ENCODE measurements at places on chromosomes 6 and 20.

DNA sequence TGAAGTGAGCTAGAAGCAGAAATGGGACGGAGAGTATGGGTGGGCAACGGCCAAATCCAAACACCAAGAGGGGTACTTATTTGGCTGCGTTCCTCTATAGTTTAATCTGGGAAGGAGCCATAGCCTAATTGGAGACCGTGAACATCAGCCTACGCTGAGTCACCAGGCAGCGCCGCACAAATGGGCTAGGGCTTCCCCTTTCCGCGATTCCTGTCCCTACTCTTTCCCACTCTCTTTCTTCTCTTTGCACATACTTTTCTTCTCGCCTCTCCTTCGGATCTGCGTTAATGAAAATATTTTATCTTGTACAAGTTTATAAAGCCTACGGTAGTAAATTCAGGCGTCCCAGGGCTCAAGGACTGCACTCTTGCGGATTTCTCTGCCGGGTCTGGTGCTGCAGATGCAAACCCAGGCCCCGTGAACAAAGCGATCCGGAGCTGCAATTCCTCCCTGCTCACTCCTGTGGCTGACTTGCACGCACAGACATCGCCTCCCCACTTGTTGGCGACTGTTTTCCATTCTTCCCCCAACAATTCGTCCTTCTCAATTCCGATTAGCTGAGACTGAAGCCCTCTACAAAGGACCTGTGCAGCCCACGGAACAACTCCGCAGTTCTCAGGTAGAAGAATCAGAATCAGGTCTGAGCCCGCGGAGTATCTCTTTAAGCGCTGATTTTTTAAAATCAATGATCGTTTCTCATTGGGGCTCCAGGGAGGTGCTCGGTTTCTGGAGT is 4.2 kb upstream of the TBX18 start:
- no peak for DNase-seq

GRCh38 chr6:70563530-70563929 is 3.2 kb upstream of the SDHAF4 start:
- no peak for DNase-seq

- DNase-seq = no peak
Measured at GRCh38 chr20:17634661-17635331, 47.2 kb downstream of the RRBP1 start.

DNA sequence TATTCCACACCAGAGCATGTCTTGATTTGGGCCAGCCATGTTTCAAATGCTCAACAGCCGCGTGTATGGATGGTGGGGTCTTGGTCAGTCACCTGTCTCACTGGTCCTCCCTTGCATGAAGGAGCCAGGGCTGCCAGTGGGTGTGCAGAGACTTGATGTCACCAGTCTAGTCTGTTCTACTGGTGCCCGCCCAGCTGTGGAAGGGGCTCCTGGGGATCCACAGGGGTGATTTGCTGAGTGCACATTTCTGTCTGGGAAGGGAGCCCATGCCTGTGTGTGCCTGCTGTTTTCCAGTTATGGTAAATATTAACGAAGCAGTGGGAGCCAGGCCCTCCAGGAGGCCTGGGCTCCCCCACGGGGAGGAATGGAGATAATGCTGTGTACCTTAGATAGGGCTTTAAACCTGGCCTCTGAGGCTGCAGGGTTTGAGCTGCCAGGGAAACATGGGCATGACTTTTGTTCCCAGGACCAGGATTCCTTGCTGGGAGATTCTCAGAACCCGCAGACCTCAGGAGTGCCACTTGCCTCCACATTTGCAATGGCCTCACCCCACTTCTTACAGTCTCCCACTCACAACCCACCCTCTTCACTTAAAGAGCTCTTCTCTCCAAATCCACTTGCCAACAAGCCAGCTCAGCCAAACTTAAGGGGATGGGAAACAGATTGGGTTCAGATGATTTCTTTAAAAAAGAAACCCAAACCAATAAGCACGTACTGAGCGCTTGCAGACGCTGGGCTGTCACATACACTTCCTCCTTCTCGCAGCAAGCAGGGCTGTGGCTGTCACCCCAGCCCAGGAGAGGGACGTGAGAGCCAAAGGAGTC is 54.1 kb downstream of the VEGFA start:
- no peak for DNase-seq

DNA sequence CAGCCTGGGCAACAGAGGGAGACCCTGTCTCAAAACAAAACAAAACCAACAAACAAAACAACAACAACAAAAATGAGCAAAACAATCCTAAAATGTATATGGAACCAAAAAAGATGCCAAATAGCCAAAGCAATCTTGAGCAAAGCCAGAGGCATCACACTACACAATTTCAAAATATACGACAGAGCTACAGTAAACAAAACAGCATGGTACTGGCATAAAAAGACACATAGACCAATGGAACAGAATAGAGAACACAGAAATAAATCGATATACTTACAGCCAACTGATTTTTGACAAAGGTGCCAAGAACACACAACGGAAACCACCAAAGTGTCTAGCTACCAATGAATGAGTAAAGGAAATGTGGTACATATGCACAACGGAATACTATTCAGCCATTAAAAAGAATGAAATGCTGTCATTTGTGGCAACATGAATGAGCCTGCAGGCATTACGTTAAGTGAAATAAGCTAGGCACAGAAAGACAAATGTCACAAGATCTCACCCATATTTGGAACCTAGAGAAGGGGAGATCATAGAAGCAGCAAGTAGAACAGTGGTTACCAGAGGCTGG is 16.4 kb downstream of the PXDC1 start:
- DNase-seq = no peak

- peak; percentile 54 for DNase-seq
Measured at GRCh38 chr6:51479296-51479695, 608.1 kb downstream of the PKHD1 start.

GRCh38 chr6:113587078-113587699 is 270.0 kb upstream of the MARCKS start:
- no peak for DNase-seq

GRCh38 chr6:100175814-100176310 is 181.8 kb upstream of the MCHR2 start:
- peak; percentile 83 for DNase-seq

DNA sequence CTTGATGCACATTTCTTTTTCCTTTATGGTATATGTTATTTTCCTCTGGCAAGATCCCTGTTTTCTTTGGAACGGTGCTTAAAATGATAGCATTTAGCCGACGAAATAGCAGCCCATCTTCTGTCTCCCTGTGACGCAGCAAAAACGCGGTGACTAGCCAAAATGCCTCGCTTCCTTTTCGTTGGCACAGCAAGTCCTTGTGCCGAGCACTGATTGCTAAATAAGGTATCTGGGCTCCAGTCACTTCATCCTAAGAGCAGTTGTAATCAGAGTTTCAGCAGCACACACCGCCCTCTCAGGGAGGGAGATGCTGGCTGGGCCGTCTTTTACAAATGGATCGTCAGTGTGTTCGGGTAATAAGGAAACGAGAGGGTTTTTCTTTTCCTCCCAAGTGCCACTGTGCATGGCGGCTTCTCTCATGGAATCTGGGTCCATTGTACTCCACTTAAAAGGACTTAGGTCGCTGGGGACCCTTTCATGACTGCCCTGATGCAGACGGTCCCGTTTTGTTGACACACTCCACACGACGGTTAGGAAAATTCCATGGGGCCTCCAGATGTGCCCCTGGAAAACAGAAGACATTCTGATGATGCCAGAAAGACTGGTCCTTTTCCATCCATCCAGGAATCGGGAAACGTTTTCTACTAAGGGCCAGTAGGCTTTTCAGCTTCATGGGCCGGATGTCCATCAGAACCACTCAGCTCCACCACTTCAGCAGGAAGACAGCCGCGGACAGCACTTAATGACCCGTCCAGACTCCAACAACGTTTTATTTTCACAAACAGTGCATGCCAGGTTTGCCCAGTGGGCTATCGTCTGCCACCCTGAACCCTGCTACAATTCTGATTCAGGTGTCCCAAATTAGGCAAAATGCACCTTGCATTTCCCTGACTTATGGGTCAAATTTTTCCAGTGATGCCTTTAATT is 185.5 kb downstream of the CDH4 start:
- no peak for DNase-seq

GRCh38 chr6:76774781-76775384 is 688.4 kb downstream of the HTR1B start:
- DNase-seq = no peak

DNA sequence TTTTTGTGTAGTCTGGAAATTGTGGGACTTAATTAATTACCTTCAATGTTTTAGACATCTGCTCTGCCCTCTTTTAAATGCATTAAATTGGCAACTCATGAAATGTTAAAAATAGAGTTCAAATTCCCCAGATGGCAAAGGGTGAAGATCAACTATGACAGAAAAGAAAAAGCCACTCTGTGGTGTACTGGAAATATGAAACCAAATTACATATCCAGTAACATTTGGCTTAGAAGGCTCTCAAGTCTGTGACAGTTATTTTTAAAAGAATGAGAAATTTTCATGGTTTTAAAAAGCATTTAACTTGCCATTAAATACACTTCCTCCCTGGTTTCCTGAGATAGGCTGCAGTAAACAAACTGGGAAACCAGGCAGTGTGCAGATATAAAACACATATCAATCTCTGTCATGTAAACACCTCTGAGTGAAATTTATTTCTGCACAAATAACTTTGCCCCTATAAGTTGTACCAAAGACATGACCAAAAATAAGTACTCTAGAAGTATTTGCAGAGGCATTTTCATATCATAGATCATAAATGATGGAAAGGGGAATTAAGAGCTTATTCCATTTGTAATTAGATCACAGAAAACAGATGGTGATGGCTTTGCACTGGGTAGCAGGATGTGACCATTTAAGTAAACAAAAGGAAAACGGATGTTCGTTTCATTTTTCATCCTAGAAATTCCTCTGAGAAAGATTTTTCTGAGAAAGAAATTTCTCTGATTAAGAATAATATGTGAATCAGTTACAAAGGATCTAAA is 360.1 kb downstream of the SAMD5 start:
- DNase-seq = no peak

DNA sequence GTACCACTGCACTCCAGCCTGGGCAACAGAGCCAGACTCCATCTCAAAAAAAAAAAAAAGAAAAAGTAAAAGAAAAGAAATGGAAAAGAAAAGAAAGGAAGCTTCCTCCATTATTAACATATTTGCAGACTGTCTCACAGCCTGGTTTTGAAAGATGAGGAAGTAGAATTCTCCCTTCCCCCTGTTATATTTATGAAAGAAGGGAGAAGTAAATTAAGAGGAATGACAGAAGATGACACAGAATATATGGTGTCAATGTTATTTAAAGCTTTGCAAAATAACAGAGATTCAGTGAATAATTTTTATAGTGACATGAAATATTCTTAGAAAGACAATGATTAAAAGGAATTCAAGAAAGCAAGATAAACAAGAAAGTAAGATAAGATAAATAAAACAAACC is 83.7 kb upstream of the PRSS16 start:
- DNase-seq = no peak

DNA sequence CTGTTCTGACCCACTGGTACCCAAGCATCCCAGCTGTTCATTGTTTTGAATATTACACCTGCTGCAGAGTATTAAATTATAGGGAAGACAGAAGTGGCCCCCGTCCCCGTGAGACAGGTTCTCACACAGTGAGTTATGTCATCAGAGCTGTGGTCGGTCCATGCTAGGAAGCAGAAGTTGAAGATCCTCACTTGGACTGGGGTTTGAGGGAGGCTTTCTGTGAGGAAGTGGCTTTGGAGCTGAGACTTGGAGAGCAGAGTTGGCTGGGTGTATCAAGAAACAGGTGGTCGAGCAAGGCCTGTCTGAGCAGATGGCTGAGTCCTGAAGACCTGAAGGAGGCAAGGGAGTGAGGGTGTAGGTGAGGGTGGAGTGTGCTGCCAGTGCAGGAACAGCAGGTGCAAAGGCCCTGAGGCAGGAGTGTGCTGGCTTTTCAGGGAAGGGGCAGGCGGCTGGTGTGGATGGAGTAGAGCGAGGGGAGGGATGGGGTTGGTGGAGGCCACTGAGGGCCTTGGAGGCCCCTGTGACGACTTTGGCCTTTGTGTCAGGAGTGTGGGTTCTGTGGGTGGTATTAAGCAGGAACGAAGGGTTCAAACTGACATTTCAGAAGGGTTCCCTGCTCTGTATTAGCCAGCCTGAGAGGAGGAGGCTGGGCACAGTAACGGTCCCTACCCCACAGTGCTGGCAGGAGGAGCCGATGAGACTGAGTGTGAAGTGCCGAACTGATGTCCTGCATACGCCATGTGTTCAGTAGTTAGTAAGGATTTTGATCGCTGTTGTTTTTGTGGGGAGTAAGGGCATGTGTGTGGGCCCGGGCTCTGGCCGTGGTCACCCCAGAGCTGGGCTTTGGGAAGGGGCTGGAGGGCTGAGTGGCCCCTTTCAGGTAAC is 11.8 kb downstream of the SRC start:
- DNase-seq = no peak

GRCh38 chr6:16592223-16592911 is 168.9 kb downstream of the ATXN1 start:
- DNase-seq = no peak

GRCh38 chr6:89368999-89369398 is 16.5 kb upstream of the UBE2J1 start:
- no peak for DNase-seq

DNA sequence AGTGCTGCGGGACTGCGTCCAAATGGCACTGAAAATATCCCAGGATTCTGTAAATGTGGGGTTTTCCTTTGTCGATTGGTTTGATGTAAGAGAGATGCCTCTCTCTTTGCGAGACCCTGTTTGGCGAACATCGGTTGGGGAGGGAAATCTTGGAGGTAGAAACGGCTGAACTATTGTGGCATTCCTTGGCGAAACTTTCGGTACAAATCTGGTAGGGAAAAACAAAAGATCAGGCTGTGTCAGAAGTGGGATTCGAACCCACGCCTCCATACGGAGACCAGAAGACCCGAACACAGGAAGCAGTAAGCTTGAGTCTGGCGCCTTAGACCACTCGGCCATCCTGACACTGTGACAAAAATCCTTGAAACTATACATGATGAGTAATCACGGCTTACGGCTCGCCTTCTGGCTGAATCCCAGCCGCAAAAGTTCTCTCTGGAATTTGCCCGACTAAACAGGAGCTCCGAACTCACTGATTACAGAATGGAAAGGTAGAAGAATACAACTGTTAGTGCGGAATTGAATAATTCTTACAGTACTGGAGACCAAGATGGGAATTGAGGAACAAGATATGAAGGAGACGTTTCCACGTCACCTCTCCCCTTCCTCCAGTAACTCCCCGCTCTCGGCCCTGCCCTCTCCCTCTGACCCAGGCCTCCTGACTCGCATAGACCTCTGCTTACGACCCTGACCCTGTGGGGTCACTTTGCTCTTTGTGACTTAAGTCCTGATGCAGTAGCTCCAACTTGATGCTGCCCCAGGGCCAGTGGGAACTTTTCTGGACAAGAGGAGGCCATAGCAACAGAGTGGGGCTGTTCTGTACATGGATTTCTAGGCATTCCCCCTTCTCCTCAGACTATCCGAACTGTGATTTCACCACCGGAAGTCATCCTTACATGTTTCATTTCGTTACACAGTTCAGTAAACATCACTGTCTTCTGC is 132.8 kb upstream of the ZNF184 start:
- DNase-seq = no peak

- no peak for DNase-seq
Measured at GRCh38 chr6:43974643-43975230, 152.5 kb downstream of the MRPL14 start.

- no peak for DNase-seq
Measured at GRCh38 chr20:46232539-46232938, 75.8 kb downstream of the CDH22 start.

GRCh38 chr6:80698459-80698858 is 592.0 kb downstream of the BCKDHB start:
- no peak for DNase-seq

GRCh38 chr20:17657898-17658647 is 24.0 kb downstream of the RRBP1 start:
- DNase-seq = no peak

Data from T47D (cell line).